Stimulated activated naive CD8-positive, alpha-beta T cell treated with anti-CD3 and anti-CD28 coated beads, Interleukin-15, amount 100 ng/mL, for 72 hours (primary cell): ENCODE measurements at places on chromosomes 16 and 17.
A peak's percentile ranks its signal among the peaks of the same experiment; 100 is the strongest.

DNA sequence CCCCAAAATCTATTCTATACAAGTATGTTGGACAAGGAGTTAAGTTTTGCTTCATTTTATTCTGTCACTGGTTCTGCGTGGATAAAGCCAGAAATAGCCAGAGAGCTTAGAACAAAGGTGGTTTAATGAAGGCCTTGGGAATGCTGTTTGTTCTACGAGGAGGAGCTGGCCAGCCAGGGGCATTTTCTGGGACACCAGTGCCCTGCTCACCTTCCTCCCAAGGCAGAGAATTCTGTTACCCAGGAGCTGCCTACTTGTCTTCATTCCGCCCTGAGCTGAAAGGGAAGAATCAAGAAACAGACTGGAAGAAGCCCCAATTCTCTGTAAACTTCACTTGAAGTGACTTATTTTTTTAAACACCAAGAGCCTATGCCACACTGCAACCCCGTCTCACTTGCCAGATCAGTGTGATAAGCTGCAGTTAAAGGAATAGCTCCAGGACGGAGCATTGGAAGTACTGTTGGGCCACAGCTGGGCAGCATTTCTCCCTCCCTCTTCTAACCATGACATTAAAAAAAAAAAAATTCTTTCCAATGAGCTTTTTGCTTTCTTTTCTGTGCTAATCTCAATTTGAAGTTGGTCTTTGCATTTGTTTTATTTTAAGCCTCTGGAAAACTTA lies 149.8 kb upstream of the DYNLRB2 start:
- DNase-seq = no peak

- DNase-seq = peak; percentile 63
These were observed at the start of gene DNASE1 for GRCh38 chr16:3654249-3654991. DNASE1 (plus strand) TSS chr16:3654691; CDS start chr16:3655374, 683 bp downstream.

GRCh38 chr16:61862221-61863155 lies 173.8 kb downstream of the CDH8 start:
- DNase-seq = no peak

DNA sequence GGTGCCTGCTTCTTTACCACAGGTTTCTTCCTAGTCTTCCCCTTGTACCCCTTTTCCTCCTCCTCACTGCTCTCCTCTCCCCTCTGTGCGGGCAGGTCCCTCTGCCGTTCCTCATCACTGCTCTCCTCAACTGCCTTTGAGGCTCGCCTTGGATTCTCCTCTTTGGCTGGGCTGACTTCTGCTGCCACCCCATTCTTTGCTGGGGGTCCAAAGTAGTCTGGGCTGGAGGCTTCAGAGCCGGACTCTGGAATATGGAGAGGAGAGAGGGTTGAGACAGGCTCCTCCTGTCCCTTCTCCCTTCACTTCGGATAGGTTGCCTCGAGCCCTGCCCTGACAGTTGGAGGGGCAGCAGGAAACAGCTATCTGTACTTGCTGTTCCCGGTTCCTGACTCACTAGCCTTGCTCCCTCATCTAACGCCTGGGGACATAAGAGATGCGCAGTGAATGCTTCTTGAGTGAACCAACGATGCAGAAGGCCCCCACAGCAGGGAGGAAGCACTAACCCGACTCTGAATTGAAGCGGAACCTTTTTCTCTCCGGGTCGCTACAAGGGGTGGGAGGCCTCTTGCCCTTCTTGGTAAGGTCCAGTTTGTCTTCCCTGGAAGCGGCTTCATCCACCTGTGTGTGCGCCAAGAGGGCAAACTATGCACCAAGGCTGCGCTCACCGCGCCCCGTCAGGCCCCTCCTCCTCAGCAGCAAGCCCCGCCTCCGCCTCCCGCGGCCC lies 655 bp downstream of the HIRIP3 start:
- DNase-seq = no peak

- DNase-seq = no peak
These were observed 81.7 kb upstream of the GNG13 start for GRCh38 chr16:882256-882655.

DNA sequence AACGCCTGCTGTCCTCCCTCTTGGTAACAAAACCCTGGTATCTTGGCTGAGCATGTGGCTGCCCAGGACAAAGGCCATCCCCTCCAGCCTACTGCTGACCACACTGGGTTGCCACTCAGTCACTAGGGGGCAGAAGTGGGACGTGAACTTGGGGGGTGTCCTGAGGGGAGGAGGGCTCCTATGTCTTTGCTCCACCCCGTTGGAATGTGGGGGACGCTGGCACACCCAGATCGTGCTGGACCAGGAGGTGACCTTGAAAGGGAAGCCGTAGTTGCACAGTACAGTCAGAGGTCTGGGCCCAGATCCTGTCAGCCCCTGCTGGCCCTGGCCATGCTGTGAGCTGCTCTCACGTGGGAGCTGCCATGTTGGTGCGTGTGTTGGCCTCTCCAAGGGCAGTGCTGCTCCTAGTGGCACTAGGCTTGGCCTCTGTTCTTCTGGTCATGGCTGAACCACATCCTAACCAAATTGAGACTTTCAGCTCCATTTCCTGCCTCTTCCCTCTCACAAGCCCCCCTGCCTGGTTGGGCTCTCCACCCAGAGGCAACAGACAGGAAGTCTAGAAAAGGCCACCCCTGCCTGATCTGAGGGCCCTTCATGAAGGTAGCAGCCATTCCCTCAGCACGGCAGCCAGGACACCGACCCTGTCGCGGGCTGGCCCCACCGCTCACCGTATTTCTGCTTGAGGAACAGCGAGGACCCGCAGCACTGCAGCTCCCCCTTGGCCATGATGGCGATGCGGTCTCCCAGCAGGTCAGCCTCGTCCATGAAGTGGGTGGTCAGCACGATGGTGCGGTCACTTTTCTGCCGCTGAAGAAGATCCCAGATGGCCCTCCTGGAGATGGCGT lies 29.0 kb upstream of the RNPS1 start:
- peak; percentile 24 for DNase-seq

GRCh38 chr16:50213939-50214519 lies 52.3 kb upstream of the ADCY7 start:
- no peak for DNase-seq

GRCh38 chr16:2835638-2836493 lies 5.8 kb downstream of the ZG16B start:
- no peak for DNase-seq

- no peak for DNase-seq
These were observed 166.8 kb downstream of the PRKCB start for GRCh38 chr16:24002619-24003018.

DNA sequence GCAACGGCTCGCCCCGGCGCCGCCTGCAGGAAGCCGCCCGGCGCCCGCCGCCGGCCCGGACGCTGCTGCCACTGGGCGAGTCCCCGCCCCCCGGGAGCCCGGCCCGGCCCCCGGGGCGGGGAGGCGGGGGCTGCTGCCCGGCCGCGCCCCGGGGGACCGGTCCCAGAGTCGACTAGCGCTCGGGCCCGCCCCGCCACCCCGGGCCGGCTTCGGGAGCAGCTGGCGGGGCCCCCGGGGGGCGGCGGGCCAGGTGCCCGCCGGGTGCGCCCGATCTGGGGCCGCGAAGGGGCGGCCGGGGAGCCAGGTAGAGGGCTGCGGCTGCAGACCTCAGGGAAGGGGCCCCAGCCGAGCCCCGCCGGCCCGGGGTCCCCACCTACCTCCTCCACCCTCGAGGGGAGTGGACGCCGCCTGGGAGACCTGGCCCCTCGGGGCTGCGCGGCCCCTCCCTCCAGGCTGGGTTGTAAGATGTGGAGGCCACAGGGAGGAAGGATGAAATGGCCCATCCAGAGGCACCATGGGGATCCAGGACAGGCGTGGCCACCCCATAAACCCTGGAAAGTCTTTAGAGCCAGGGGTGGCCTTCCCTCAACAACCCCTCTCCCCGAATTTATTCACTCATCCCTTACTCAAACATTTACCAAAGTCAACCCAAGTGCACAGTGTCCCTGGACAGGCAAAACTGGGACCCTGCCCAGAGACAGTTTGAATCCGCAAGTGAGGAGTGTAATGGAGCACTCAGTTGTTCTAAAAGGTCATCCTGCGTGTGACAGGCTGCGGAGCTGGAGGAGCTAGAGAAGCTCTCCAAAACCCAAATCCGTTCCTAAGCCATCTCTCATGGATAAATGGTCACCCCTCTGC lies at the start of gene CDYL2:
Gene CDYL2 (minus strand): TSS at position 73 of the 858 bp plus-strand sequence. CDS start 425 bp downstream, outside the sequence.
- peak; percentile 34 for DNase-seq

- no peak for DNase-seq
These were observed 174.3 kb downstream of the CCDC182 start for GRCh38 chr17:57570724-57571344.

- DNase-seq = peak; percentile 36
These were observed 73.3 kb upstream of the MTMR4 start for GRCh38 chr17:58587713-58588117.

- DNase-seq = no peak
These were observed 60.0 kb downstream of the CRISPLD2 start for GRCh38 chr16:84879569-84880487.

DNA sequence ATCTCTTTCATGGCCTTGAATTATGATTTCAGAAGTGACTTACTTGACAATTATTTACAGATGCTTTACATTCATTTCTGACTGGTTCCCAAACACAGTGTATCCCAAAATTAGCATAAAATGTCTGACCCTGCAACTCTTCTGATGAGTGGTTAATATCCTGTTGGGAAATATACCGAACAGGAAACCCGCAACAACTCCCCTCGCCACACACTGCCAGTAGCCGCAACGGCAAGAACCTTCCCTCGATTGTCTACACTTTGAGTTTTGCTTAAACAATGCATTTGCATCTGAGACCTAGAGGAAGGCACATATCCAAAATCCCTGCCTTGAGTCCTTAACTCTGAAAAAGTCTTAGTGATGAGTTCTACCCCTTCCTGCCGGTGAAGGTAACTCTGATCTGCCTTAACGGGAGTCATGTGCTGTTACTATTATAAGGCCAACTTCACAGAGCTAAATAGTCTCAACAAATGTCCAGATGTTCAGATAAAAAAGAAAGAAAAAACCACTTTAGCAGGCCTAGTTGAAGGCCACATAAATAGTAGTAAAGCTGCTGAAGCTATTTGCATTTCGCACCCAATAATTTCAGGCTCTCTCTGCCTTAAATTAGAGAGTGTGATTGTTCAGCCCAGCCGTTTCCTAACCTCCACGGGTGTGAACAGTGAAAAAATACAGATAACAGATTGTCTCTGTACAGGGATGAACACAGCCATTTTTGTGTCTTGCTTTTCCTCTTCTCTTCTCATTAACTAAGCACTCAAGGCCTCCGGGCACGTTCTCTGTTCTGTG lies 321.1 kb downstream of the HS3ST3B1 start:
- no peak for DNase-seq

DNA sequence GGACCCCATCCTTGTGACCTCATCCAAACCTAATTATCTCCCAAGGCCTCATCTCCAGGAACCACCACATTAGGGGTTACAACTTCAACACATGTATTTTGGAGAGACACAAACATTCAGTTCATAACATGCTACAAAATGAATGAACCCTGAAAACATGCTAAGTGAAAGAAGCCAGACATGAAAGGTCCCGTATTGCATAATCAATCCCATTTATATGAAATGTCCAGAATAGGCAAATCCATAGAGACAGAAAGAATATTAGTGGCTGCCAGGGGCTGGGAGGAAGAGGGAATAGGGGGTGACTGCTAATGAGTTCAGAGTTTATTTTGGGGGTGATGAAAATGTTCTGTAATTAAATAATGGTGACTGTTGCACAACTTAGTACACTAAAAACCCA lies 3.7 kb upstream of the IL34 start:
- DNase-seq = no peak

DNA sequence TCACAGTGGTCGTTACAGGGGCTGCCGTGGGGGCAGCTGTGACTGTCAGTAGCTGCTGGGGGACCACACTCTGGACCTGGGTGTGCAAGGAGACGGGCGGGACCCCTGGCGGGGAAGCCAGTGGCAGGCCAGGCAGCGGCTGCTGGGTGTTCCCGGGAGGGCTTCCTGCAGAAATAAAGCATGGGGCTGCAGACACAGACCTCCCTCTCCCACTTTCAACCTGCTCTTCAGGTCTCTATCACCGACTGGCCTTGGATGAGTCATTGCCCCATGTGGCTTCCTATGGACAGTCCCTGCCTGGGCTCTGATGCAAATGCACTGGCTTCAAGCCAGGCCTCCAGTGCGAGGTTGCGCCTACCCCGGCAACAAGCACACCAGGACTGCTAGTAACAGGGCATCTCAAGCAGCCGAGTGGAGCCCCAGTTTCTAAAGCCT lies 17.2 kb downstream of the SREBF1 start:
- DNase-seq = peak; percentile 88

DNA sequence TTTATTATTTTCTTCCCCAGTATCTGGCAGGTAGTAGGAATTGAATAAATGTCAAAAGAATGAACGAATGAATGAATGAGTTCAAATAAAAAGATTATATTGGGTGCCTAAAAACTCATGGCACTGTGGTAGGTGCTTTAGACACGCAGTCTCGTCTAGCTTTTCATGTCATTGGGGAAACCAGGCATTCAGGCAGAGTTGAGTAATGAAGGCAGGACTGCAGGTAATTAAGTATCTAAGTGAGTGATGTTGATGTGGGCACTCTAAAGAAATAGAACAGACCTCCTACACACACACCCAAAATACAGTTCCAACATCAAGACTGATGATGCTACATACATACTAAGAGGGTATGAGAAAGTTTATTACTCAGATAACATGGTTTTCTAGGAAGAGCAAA lies 96.6 kb downstream of the ZNF18 start:
- no peak for DNase-seq

DNA sequence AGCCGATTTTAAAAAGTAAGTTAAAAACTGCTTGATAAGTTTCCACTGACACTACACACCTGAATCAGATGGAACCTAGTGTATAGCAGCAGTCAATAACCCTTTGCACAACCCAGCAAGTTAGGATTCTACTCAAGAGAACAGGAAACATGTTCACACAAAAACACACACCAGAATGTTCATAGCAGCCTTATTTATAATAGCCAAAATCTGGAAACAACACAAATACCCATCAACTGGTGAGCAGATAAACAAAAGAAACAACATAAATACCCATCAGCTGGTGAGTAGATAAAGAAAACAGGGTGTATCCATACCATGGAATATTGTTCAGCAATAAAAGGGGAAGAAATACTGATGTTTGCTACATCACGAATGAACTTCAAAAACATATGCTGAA lies 2.7 kb upstream of the CDH11 start:
- no peak for DNase-seq

DNA sequence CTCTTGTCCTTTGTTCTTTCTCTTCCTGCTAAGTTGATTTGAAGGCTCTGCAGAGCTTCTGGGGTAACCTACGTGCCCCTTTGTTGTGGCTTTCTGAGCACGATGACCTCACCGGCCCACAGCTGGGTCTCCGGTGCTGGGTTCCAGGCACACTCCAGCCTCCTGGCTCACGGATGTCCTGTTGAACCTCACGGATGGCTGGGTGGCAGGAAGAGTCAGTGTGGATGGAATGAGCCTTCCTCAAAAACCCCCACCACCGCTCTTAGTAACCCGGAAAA lies 116.0 kb downstream of the SOCS1 start:
- DNase-seq = peak; percentile 42

DNA sequence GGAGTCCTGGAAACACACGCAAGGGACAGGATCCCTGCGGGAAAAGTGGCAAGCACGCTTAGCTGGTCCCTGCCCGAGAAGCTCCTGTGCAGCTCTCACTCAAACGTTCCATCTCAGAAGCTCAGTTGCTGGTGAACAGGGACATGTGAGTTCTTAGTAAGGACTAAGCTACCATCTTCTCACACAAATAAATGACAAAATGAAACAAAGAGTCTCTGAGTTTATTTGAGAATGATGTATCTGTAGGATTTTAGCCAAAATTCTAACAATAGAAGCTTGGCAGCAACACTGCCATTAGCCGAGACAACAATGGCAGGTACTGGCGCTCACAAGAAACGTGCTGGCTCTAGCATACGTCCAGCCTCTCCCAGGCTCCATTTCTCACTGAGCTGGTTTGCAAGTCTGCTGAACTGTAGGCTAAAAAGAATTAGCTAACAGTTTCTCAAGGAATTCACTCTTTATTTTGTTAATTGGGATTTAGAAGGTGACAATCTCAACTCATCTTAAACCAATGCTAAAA lies 90.2 kb downstream of the VPS53 start:
- DNase-seq = no peak
